ENCODE measurements at places on chromosomes 12 and 14. TPM values are rescaled to one million over a fixed set of nuclear protein-coding genes. Genes with fewer than 3 reads are reported as not detected.
A peak's percentile ranks its signal among the peaks of the same experiment; 100 is the strongest.

DNA sequence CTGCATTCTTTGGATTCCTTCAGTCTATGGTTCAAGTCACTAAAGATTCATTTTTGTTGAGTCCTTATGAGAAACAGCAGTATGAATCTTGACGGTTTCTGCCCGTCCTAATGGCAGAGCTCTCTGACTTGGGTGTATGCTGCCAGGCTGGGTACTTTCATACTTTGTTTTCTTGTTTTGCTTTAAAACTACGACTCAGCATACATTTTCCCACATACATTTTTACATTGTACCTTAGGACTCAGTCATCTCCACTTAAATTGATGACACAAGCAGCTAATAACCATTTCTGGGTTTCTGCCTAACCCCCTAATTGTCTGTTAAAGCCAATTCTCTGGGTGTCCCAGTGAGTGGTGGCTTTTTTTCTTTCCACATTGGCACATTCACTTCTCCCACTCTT is 4.8 kb upstream of the DDX55 start:
- H3K4me3 ChIP-seq: no peak overlapping the region
- H3K27me3 ChIP-seq: no peaks in the 10 kb centered on the region
- peaks cover 18% of the 10 kb centered on the region for H3K4me1 ChIP-seq
- H3K36me3 ChIP-seq: peaks cover 37% of the 10 kb centered on the region
- H3K27ac ChIP-seq: no peak overlapping the region

The GPR162 gene
- total RNA-seq: 2.1 TPM

GRCh38 chr14:103057028-103057371 is 349 bp downstream of the CDC42BPB start:
- peaks cover 37% of the 10 kb centered on the region for H3K27me3 ChIP-seq
- DNase-seq: no peak
- H3K27ac ChIP-seq: no peak overlapping the region
- H3K4me1 ChIP-seq: peaks cover 2% of the 10 kb centered on the region
- no peaks in the 10 kb centered on the region for H3K36me3 ChIP-seq

DNA sequence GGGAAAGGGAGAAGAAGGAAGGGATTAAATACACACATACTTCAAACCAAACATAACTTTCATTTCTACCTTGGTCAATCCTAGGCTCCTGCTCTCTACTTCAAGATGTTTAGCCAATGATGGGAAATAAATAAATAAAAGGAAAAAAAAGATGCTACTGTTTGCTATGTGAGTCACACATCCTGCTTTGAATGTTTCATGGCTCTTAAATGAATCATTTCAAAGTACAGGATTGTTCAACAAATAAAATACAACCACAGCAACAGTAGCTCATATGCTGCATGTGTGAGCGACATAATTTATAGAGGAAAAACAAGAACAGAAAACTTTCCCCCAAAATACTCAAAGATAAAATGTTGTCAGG is 54.3 kb upstream of the NPFF start:
- H3K27me3 ChIP-seq: no peaks in the 10 kb centered on the region
- H3K4me3 ChIP-seq: no peak overlapping the region
- H3K36me3 ChIP-seq: peaks cover 3% of the 10 kb centered on the region
- H3K4me1 ChIP-seq: peaks cover 41% of the 10 kb centered on the region
- DNase-seq: no peak
- peak overlapping the region; percentile 63 for H3K27ac ChIP-seq

GRCh38 chr12:52206304-52207040 is 14.7 kb upstream of the KRT80 start:
- H3K4me1 ChIP-seq: peaks cover 6% of the 10 kb centered on the region
- H3K27ac ChIP-seq: no peak overlapping the region
- H3K4me3 ChIP-seq: no peak overlapping the region
- no peak for DNase-seq
- H3K36me3 ChIP-seq: no peaks in the 10 kb centered on the region

DNA sequence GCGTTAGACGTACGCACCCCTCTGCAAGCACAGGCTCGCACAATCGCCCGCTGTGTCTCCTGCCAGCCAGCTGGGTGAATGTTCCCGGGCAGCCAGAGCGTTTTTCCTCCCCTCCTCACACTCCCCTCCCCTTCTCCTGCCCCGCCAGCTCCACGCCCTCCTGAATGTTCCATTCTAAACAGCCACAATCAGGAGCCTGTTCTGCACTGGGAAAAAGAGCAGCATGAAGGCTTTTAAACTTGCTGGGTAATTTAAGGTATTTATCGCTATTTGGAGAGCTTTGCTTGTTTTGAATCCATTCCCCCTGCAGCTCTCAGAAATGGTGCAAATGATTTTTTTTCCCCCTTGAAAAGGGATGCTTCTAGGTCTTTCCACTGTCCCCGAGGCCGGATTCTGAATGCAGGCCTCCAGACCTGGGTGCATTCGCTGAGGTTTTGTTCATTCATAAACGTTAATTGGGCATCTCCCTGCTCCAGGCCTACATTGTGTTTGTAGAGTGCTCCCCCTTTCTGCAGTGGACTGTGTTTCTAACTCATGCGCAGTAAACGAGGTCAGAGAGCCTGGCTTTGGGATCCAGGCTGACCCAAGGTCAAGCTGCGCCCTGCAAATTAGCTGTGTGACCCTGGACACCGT is 212.5 kb downstream of the CHST11 start:
- no peak for DNase-seq
- no peak overlapping the region for H3K4me3 ChIP-seq
- no peak overlapping the region for H3K27ac ChIP-seq
- H3K27me3 ChIP-seq: no peaks in the 10 kb centered on the region

DNA sequence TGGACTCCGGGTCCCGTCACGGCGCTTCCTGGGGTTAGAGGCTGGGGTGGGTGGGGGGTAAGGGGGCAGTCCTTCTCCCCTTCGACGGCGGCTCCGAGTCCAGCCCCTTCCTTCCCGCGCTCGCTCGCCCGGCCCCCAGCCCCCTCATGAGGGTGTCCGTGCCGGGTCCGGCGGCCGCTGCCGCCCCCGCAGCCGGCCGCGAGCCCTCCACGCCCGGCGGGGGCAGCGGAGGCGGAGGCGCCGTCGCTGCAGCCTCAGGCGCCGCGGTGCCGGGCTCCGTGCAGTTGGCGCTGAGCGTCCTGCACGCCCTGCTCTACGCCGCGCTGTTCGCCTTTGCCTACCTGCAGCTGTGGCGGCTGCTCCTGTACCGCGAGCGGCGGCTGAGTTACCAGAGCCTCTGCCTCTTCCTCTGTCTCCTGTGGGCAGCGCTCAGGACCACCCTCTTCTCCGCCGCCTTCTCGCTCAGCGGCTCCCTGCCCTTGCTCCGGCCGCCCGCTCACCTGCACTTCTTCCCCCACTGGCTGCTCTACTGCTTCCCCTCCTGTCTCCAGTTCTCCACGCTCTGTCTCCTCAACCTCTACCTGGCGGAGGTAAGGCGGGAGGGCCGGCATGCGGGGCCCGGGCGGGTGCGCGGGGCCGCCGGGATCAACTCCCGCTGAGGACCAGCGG is 500 bp downstream of the GPR137C start:
- H3K4me1 ChIP-seq: peaks cover 14% of the 10 kb centered on the region
- H3K27me3 ChIP-seq: peaks cover 10% of the 10 kb centered on the region
- H3K4me3 ChIP-seq: peak overlapping the region; percentile 84

The STAC3 gene
- total RNA-seq: 2.1 TPM
